ENCODE measurements at places on chromosomes 2 and 18.

- DNase-seq, result no peak
Observed at GRCh38 chr18:23093772-23094171, 41.5 kb upstream of the CABLES1 start.

GRCh38 chr2:70085711-70086277 is 1.5 kb upstream of the PCBP1 start:
- no peak for DNase-seq

- DNase-seq, result no peak
Observed at GRCh38 chr18:21897811-21898210, 157.2 kb downstream of the MIB1 start.

DNA sequence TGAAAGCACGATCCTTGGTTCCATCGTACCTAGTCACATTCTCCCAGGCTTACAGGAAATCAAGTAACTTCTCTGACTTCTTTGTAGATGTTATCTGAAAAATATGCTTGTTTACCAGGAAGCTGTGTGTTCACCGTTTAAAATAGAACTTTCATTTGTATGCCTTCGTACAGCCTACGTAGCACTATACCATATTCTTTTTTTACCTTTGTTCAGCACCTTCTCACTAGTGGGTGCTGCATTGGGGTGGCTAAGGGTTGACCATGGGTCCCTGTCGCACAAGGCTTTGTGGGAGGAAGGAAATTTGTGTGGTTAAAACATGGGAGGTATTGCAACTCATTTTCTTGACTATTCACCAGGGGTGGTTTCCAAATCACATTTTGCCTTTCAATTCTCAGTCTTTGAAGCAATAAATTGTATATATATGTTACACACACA is 16.6 kb downstream of the MALT1 start:
- no peak for DNase-seq

DNA sequence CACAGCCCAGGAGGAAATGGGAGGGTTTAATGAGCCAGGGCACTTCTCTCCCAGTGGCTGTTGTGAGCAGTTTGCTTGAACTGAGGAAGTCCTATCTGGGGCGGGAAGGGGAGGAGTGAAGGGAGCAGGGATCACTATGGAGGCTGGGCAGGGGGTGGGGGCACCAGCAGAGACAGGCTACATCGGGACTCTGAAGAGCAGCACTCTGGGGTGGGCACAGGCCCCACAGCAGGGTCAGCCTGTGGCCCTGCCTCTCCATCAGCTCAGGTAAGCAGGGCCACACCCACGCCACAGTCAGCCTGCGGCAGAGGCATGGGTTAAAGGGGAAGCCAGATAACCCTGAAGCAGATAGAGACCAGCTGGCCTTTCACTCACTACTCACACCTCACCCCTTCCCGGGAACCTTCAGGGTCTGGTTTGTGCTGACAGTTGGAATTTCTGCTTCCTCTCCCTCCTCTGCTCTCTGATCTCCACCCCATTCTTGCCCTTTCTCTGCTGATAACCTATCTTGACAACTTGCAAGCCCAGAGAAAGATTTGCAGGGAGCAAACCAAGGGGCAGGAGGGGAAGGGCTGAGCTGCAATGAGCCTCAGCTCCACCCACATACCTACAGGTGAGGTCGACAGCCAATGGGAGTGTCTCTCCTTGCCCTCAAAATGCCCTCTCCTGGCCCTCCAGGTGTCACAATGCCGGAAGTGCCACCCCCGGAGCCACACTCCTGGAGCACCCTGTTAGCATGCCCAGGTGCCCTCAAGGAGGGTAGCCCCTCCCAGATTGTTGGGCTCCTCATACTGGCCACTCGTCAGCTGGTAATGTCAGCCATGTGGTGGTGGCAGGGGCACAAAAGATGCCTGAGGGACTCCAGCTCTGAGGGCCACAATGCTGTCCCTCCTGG is 3.7 kb downstream of the SIGLEC15 start:
- DNase-seq, result no peak

DNA sequence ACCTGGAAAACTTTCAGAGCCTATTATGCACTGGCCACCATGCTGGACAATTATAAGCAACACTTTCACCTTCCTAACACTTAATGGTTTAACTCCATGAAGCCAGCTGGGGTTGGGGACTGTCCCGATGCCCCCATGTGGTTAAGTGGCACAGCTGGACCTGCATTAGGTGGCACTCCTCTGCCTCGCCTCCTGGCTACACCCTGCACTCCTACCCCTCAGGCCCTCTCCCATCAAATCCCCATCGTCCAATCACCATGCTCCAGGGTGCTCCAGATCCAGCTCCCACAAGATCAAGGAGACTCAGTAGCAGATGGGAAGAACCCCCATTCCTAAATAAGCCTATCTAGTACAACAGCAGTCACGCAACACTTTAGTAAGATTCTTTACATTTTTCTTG is 53.8 kb downstream of the HDLBP start:
- DNase-seq, result no peak

- DNase-seq, result no peak
Observed at GRCh38 chr2:138309760-138310159, 191.8 kb upstream of the SPOPL start.

DNA sequence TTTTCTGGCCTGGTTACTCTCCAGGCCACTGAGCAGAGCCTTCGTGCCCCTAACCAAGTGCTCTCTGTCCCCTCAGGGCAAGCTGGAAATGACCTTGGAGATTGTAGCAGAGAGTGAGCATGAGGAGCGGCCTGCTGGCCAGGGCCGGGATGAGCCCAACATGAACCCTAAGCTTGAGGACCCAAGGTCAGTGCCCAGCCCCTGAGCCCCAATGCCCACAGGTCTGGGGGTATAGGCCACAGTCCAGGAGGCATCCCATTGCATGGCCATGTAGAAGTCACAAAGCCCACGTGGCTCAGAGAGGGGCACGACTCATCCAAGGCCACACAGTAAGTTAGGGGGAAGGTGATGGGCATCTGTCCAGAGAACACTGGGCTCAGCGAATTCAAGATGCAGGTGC is 227.6 kb downstream of the DYSF start:
- peak; percentile 32 for DNase-seq

GRCh38 chr2:118683460-118683859 is 164.0 kb downstream of the EN1 start:
- no peak for DNase-seq

DNA sequence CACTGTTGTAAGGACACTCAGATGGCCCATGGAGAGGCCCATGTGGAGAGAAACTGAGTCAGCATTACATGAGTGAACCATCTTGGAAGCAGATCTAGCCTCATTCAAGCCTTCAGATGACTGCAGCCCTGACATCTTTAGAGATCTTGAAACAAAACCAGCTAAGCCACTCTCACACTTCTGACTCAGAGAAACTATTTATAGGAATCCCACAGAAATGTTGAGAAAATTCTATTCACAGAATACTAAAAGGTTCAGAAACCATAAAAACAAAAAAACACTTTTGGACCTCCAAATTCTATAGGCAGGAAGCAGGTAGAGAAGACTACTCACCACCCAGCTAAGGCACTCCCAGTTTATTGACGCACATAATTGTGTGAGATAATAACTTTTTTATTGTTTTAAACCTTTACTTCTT is 8.7 kb downstream of the TMEM169 start:
- no peak for DNase-seq

DNA sequence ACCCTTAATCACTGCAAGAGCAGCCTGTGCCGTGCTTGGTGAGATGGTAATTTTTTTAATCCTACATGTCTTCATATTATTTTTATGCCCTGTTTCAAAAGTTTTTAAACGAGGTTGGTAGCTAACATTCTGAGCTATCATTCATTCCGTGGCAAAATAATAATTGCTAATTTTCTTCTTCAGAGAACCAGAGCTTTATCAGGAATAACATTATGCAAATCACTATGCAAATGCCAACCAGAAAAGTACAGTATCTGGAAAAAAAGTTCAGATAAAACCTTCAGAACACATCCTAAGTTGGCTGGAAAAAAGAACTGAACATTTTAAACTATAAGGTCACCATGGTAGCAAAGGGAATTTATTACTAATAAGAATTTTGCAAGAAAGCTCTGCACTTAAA is 165.1 kb upstream of the NABP1 start:
- DNase-seq, result no peak

DNA sequence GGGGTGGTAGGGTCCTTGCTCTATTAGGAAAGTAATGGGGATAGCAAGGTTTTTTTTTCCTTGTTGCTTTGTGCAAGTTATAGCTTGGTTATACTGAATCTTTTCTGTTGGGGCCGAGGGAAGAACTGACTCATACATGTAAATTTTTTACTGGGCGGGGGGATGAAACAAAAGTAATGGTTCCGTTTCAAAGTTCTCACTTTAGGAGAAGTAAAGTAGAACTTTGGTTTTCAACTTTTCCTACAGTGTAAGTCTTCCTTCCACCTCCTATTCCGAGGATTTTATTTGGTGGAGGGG is 1.1 kb downstream of the AFTPH start:
- no peak for DNase-seq

DNA sequence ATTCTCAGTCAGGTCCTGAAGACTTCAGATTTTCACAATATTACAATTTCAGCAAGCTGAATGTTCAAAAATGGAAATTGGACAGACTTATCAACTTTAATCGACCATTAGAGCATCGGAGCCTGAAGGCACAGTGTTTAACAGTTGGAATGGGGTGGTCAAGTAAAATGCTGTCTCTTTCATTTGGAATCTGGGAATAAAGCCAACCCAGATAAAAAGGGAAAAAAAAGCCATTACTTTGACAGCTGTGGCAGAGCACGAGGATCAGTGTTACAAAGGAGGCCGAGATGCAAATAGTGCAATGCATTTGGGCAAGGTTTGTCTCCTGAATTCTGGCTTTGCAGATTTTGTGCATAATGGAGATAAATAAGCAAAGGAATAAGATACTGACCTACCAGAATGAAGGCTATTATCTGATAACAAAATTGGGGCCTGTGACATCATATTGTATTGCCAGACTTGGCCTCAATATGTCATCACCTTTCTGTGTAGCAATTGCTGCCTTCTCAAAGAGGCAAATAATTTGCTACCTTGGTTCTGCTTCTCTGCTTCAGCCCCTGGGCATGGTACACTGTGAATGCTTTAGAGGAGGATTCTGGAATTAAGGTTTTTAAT is 277.5 kb upstream of the KLHL29 start:
- DNase-seq, result no peak

- no peak for DNase-seq
Observed at GRCh38 chr2:109067631-109068125, 61.3 kb upstream of the SH3RF3 start.

GRCh38 chr2:65353046-65353445 is 79.4 kb downstream of the SPRED2 start:
- DNase-seq, result no peak

DNA sequence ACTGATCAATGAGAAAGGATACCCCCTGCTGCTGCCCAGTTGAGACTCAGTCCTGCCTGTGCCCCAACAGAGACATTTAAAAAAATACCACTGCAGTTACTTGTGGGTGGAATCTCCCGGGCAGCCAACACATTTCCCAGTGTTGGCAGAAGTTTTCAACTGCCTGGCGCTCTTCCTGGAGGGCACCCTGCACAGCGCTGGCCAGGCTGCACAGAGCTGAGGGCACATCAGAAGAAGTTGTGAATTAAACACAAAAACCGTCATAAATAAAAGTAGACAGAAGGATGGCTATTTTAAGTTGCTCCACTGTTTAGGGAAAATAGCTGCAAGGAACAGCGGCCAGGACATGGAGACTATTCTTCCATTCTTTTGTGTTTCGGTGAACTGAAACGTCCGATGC is 110.2 kb upstream of the THOC1 start:
- peak; percentile 53 for DNase-seq

GRCh38 chr2:8436585-8436984 is 245.3 kb upstream of the ID2 start:
- no peak for DNase-seq

DNA sequence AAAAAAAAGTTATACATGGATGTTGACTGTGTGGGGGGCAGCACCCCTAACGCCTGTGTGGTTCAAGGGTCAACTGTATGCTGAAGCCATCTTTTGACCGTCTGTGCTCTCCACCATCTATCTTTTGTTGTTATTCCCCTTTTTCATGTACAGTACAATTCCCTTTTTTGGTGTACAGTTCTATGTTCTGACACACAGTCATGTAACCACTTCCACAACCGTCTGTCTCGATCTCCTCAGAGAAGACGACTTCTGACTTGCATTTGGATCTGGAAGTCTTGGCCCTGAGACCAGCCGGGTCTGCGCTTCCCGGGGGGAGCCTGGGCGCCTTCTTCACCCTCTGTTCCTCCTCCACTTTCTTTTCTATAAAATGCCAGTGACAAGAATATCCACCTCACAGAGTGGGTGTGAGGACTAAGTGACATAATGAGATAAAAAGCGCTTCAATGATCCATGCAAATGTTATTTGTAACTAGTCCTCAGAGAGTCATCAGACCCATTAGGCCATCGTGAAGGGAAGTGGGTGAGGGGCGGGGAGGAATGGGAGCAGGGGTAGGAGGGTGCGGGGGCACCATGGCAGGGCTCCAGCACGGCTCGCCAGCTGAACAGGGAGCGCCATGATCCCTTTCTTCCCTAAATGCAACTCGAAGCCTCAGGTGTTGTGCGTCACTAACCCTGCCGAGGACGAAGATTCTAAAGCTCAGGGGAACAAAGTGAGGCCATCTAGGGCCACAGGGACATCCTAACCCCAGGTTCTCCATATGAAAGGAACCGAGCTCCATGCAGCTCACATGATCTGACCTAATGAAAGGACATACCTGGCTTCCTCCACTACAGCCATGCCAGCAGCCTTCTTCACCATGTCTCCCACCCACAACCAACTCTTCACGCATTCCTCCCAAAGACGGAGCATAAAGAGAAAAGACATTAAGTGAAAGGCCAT is 16.6 kb downstream of the ADCY3 start:
- DNase-seq, result peak; percentile 8

DNA sequence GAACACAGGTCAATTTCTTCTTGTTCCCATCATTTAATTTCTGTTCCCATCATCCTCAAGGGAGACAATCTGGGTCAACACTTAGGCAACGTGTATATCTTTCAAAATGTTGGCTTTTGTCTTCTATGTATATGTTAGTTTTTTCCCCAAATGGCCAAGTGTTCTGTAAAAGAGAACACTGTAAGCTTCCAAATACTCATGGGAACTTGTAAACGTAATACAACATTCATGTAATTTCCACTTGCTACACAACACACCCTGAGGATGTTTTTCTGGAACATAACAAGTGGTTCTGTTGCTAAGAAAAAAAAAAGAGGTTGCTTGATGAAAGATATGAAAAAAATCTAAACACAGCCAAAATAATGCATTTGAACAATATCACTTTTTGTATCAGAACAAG is 149.1 kb downstream of the ATAD2B start:
- DNase-seq, result no peak

DNA sequence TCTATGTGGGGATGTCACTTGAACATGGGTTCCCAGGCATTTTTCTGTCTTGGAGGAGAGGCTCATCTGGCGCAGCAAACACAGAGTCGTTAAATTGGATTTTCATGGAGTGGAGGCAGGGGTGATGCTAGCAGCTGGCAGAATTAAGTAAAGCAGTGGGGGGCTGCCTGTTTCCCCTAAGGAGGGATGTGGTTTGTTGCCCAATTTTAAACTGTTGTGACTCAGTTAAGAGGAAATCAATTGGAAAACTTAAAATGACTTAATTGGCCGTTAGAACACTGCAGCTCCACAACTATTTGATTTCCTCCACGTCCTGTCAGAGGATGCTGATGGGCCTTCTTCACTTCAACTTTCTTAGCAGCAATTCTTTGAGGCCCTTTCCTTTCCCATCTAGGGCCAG is 354.1 kb upstream of the ATP5MC3 start:
- no peak for DNase-seq

- no peak for DNase-seq
Observed at GRCh38 chr2:37976411-37976810, 51.3 kb downstream of the RMDN2 start.

- DNase-seq, result no peak
Observed at GRCh38 chr2:134792186-134792585, 46.2 kb upstream of the ACMSD start.

GRCh38 chr2:52934920-52935640 is 832.5 kb upstream of the CHAC2 start:
- no peak for DNase-seq

GRCh38 chr2:207163053-207163755 is 2.5 kb downstream of the KLF7 start:
- no peak for DNase-seq

Data from dorsolateral prefrontal cortex (tissue), 122 donors.